ENCODE measurements at places on chromosomes 2 and 18.
A peak's percentile ranks its signal among the peaks of the same experiment; 100 is the strongest.

DNA sequence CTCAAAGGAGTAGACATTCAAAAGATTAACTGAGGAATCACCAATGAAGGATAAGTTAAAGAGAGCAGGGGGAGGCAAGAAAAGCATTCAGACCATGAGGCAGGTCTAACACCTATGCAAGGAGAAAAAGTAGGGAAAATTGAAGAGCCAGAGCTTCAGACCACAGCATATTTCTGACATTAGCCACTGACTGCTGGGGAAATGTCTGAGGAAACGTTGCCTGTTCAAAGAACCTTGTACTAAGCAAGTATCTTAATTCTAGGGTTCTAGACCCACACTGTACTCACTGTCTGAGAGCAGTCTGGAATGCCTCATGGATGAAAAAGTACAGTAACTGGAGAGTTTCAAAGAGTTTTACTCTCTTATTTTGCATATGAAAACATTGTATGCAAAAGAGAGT is 39.5 kb upstream of the TFPI start:
- H3K27ac ChIP-seq = no peak overlapping the region
- H3K27me3 ChIP-seq = no peaks in the 10 kb centered on the region
- no peaks in the 10 kb centered on the region for H3K4me1 ChIP-seq
- no peak for DNase-seq

GRCh38 chr2:47499621-47500309 is 96.8 kb downstream of the MSH2 start:
- H3K4me1 ChIP-seq = no peaks in the 10 kb centered on the region
- DNase-seq = no peak
- H3K36me3 ChIP-seq = no peaks in the 10 kb centered on the region
- H3K27me3 ChIP-seq = no peaks in the 10 kb centered on the region

- H3K4me3 ChIP-seq = no peak overlapping the region
- no peaks in the 10 kb centered on the region for H3K4me1 ChIP-seq
- DNase-seq = no peak
- no peaks in the 10 kb centered on the region for H3K27me3 ChIP-seq
- no peaks in the 10 kb centered on the region for H3K36me3 ChIP-seq
Observed at GRCh38 chr2:197075754-197076337, 149.3 kb upstream of the PGAP1 start.

- H3K4me3 ChIP-seq = no peak overlapping the region
- no peaks in the 10 kb centered on the region for H3K27me3 ChIP-seq
- no peak for DNase-seq
- no peak overlapping the region for H3K27ac ChIP-seq
Observed at GRCh38 chr2:39027421-39027820, 93.4 kb downstream of the SOS1 start.

GRCh38 chr18:10732990-10733389 is 207.2 kb downstream of the NAPG start:
- no peaks in the 10 kb centered on the region for H3K4me1 ChIP-seq
- no peaks in the 10 kb centered on the region for H3K27me3 ChIP-seq

DNA sequence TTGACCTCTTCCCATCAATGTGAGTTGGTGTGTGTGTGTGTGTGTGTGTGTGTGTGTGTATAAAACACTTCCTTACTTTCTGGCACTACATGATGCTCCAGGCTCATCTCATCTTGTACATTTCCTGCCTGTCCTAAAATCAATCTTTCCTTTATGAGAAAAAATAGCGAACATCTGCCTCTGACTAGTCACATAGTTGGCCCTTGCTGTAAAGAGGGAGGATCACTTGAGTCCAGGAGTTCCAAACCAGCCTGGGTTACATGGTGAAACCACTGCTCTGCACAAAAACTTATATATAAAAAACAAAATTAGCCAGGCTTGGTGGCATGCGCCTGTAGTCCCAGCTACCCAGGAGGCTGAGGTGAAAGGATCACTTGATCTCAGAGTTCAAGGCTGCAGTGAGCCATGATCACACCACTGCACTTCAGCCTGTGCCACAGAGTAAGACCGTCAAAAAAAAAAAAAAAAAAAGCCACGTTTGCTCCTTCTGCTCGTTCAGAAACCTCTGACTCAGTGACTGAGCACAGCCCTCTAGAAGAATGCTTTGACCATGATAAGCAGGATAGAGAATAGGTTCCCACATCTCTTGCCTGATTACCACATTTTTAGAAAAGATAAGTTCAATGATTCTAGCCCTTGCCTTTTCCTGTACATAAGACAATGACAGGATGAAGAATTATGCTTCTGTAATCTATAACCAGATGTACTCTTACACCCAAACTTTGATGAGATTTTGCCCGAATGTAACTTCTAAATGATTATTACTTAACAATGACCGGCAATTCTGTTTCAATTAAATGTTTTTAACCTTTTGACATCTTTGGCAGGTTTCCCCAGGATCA is 45.2 kb upstream of the ST3GAL5 start:
- peaks cover 11% of the 10 kb centered on the region for H3K4me1 ChIP-seq
- no peak overlapping the region for H3K4me3 ChIP-seq
- no peaks in the 10 kb centered on the region for H3K27me3 ChIP-seq
- no peaks in the 10 kb centered on the region for H3K36me3 ChIP-seq

- no peaks in the 10 kb centered on the region for H3K36me3 ChIP-seq
- H3K4me3 ChIP-seq = no peak overlapping the region
- H3K27me3 ChIP-seq = peaks cover 45% of the 10 kb centered on the region
- peak; percentile 48 for DNase-seq
Observed at GRCh38 chr2:120675460-120676130, 60.1 kb upstream of the GLI2 start.

DNA sequence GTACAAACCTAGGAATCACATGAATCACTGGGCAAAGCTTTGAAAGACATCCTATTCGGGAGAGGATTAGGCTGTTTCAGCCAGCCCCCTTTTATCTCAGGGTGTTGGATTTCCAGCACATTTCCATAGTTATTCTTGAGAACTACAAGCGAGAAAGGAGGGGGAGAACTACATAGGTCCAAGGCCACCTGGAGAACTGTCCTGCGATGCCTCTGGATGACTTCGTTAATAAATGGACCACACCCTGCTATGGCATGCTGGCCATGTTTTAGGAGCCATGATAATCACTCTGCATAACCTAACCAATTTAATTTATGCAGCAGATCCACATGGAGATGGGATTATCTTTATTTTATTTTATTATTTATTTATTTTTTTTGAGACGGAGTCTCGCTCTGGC is 29.9 kb downstream of the RHBDD1 start:
- no peaks in the 10 kb centered on the region for H3K4me1 ChIP-seq
- H3K27me3 ChIP-seq = no peaks in the 10 kb centered on the region
- no peak for DNase-seq
- H3K4me3 ChIP-seq = no peak overlapping the region

DNA sequence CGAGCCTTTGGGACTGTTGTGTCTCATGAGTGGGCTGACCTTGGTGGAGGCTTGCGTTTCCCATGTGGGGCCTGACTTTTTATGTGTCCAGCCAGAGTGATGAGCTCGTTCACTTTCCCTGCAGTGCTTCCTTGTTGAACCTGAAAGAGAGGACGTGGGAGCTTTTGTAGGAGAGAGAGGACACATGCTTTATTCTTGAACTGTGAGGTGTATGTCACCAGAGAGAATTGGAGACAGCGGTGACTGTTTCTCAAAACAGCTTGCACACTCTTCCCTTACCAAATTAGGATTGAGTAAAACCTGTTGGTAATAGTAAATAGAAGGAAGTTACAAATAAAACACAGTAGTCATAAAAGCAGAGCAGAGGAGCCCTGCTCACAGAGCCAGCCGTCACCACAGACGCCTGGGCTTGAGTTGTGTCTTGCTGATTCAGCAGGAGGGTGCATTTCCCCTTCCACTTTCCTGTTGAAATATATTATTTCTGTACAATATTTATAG is 60.7 kb downstream of the INPP4A start:
- peaks cover 7% of the 10 kb centered on the region for H3K27me3 ChIP-seq
- H3K27ac ChIP-seq = no peak overlapping the region
- H3K4me1 ChIP-seq = peaks cover 34% of the 10 kb centered on the region
- DNase-seq = no peak
- H3K36me3 ChIP-seq = no peaks in the 10 kb centered on the region

DNA sequence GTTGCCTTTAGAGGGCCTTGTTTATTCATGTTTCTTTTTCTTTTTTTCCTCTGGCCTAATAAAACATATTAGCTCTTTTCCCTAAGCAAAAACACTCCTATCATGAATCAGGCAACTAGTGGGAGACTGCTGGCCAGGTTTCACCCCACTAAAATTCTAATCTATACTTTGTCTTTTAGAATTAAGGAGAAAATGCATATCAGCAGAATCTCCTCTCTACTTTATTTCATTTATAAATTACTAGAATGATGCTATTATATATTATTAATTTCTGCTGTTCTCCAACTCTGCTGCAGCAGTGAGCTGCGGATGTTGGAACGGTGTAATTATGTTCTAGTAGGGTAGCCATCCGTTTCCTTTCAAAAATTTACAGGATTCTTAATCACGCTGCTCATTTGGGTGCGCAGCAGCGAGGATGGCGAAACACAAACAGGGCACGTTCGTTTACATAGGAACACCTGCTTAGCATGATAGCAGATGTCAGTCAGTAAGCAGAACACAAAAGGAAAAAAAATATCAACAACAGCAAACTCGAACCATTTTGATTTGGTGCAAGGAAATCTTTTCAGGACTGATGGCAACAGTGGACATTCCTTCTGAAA is 30.5 kb downstream of the ZEB2 start:
- H3K27ac ChIP-seq = no peak overlapping the region
- no peak for DNase-seq
- H3K36me3 ChIP-seq = no peaks in the 10 kb centered on the region
- peaks cover 22% of the 10 kb centered on the region for H3K4me1 ChIP-seq
- no peaks in the 10 kb centered on the region for H3K27me3 ChIP-seq

- no peaks in the 10 kb centered on the region for H3K27me3 ChIP-seq
- no peak overlapping the region for H3K4me3 ChIP-seq
- H3K27ac ChIP-seq = peak overlapping the region; percentile 7
Observed at GRCh38 chr18:36454848-36455458, 157.4 kb downstream of the FHOD3 start.

DNA sequence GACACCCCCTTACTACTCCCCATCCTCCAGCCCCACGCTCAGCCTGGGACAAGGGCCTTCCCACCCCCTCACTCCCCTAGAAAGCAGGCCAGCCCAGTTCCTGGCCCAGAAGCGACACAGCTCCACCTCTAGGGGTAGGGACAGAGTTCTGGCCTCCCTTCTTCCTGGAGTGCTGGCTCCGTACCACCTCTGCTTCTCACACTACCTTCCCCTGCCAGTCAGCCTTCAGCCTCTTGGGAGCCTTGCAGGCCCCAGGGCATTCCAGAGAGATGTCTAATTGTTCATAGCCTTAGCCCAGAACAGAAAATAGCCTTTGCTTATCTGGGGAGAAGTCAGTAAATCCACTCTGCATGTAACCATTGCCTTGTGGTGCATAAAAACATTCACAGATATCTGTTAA is 13.1 kb upstream of the CATIP start:
- H3K4me1 ChIP-seq = no peaks in the 10 kb centered on the region
- H3K27me3 ChIP-seq = no peaks in the 10 kb centered on the region
- no peak overlapping the region for H3K4me3 ChIP-seq
- H3K36me3 ChIP-seq = no peaks in the 10 kb centered on the region
- peak overlapping the region; percentile 65 for H3K27ac ChIP-seq

DNA sequence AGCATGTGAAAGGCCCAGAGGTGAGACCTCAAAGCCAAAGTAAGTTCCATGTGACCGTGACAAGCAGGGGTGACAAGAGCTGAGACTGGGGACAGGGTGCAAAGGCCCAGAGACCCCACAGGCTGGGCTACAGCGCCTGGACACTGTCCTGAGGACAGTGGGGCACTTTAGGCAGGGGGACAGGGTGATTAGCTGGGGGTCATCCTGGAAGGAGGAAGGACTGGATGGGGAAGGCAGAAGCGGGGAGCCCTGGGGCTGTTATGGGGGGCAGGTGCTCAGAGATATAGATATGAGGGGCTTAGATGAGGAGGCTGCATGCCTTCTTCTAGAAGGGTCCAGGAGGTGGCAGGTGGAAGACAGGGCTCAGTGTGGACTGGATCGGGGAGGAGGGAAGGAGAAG is 31.5 kb downstream of the KIF1A start:
- no peaks in the 10 kb centered on the region for H3K36me3 ChIP-seq
- H3K4me3 ChIP-seq = no peak overlapping the region
- H3K4me1 ChIP-seq = peaks cover 12% of the 10 kb centered on the region
- DNase-seq = no peak
- no peak overlapping the region for H3K27ac ChIP-seq
- H3K27me3 ChIP-seq = no peaks in the 10 kb centered on the region

GRCh38 chr2:233449081-233449901 is 95.0 kb downstream of the DGKD start:
- no peaks in the 10 kb centered on the region for H3K4me1 ChIP-seq
- peaks cover 16% of the 10 kb centered on the region for H3K36me3 ChIP-seq
- no peaks in the 10 kb centered on the region for H3K27me3 ChIP-seq

DNA sequence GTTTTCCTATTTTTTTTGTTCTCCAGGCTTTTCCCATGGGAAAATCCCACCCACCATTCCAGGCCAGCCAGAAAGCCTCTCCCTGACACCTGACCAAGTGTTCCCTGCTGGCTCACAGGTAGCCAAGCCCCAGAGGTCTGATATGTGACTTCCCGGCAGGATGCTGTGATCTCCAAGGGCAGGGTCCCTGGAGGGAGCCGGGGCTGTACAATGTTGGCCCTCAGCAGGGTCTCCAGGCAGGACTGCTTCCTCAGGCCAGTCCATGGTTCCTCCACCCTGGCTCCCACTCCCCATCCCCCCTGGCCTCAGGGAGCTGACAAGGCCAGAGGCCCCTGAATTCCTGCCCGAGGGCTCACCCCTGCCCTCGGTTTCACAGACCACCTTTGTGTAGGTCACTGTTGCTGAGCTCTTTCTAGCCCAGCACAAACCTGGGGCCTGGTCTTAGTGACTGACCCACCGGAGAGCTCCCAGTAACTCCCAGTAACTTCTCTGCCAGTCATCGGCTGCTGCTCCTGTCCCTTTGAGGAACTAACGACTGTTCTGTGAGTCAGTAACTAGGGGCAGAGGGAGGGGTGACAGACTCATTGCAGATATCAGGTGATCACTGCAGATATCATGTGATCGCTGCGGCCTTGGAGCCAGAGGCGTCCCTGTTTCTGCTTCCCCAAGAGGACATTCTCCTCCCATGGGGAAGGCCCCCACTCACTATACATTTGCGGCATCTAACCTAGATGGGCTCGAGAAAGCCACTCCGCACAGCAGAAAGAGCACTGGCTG is 38.7 kb downstream of the SDC1 start:
- no peaks in the 10 kb centered on the region for H3K36me3 ChIP-seq
- peak; percentile 36 for DNase-seq
- peaks cover 37% of the 10 kb centered on the region for H3K4me1 ChIP-seq
- H3K4me3 ChIP-seq = no peak overlapping the region

DNA sequence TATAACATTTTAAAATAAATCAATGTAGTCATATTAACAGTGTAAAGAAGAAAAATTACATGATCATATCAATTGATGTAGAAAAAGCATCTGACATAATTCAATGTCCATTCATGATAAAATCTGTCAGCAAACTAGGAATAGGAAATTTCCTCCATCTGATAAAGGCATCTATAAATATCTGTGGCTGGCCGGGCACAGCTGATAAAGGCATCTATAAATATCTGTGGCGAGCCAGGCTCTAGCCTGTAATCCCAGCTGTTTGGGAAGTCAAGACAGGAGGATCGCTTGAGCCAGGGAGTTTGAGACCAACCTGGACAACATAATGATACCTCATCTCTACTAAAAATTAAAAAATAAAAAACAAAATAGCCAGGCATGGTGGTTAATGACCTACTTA is 18.1 kb upstream of the RANBP2 start:
- H3K36me3 ChIP-seq = no peaks in the 10 kb centered on the region
- peaks cover 11% of the 10 kb centered on the region for H3K4me1 ChIP-seq
- peak; percentile 57 for DNase-seq
- H3K4me3 ChIP-seq = no peak overlapping the region
- H3K27me3 ChIP-seq = no peaks in the 10 kb centered on the region

GRCh38 chr2:20567159-20567925 is 83.6 kb downstream of the HS1BP3 start:
- H3K36me3 ChIP-seq = no peaks in the 10 kb centered on the region
- no peaks in the 10 kb centered on the region for H3K27me3 ChIP-seq
- no peak overlapping the region for H3K4me3 ChIP-seq
- peaks cover 17% of the 10 kb centered on the region for H3K4me1 ChIP-seq

Data from cardiac muscle cell (in vitro differentiated cells and primary cell).